ENCODE measurements at places on chromosomes 2 and 18. TPM values are rescaled to one million over a fixed set of nuclear protein-coding genes. Genes with fewer than 3 reads are reported as not detected.

IL1RL2 gene
- 1.2 TPM for polyA plus RNA-seq

DNA sequence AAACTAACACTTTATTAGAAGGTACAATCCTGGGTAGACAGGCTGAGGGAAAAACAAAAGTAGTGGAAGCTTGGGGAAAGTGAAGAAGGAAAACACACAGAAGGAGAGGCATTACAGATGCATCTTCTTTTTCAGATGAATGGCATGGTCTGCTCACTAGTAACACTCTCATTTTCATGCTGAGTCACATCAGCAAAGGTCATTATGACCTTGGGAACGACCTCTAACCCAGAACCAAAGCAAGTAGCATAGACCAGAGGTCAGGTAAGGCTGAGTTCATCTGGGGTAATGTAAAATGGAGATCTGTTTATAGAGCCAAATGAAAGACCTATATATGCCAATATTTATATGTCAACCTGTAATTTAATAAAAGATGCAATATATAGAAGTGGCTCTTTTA lies 294.4 kb upstream of the LRRTM4 start:
- DNase-seq, result no peak

AQP12A gene
- 0.57 TPM for polyA plus RNA-seq

DNA sequence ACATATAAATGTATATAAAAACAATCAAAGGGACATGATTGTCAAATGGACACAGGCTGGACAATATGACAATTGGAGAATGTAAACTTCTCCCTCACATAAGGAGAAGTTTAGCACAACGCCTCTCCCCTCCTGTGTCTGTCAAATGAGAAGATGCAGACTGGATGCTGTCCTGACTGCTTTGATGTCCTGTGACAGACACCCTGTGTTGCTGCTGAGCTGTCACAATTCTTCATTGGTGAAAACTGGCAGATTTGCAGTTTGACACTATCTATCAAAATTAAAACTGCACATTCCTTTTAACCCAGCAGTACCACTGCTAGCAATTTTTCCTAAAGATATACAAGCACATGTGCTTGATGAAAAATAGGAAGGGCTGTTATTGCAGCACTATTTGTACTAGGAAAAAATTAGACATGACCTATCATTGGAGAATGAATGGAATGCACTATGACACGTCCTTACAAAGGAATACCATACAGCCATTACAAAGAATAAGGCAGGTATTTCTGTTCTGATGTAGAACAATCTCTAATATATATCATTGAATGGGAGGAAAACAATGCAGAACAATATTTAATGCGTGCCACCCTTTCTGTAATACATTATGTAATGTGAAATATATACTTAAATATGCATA lies 12.4 kb downstream of the DPYSL5 start:
- no peak for DNase-seq

DNA sequence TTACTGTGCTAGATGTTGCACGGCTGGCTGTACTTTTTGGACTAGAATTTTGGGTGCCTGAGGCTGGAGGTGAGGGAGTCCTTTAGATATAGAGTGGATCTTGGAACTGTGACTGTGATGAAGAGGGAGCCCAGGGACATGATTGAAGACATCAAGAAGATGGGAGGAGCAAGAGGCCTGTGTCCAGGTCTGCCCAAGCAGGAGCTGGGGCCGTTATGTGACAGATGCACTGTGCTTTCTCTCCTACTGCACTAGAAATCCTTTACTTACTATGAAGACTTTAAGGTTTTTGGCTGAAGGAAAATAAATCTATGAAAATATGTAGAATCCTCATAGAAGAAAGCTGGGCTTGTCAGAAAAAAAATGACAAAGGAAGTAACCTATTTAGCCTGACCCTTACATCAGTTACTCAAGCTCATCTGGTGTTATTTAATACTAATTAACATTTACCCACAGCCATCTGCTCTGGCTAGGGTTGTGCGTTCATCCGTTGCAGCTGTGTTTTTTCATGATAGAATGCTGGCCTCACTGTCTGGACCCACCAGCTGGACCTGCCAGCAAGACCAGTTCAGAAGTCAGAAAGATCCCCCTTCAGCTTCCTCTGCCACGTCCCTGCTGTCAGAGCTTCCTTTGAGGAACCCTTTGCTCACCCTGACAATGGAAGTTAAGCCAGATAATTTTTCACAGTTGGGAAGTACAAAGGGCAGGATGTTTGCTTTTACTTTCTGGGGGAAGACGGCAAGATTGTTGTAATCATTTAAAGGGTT lies 16.7 kb downstream of the TSN start:
- peak; percentile 63 for DNase-seq

C2orf78 gene
- not detected for polyA plus RNA-seq

CYP1B1 gene
- polyA plus RNA-seq, result 102 TPM

CRYBA2 gene
- not detected for polyA plus RNA-seq

Data from left renal cortex interstitium (tissue), 4 donors.